ENCODE measurements at places on chromosomes 13 and 19.

- no peak for DNase-seq
Observed at GRCh38 chr13:67859904-67860303, 629.8 kb upstream of the PCDH9 start.

DNA sequence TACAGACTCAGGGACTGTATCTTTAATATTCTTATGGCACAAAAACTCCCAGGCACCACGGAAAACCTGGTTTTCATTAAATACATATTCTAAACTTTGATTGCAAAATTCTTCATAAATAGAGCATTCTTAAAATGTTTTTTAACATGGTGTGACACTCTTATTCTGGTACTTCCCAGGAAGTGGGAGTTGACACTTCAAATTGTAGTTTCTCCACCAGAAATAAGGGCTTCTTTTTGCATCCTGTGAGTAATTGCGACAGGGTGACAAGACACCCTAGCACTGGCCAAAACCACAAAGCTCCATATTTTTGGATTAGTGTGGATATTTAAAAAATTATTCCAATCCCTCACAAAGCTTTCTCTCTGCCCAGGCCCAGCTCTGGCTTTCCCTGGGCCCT, 43.6 kb upstream of the MTIF3 start:
- DNase-seq = no peak

DNA sequence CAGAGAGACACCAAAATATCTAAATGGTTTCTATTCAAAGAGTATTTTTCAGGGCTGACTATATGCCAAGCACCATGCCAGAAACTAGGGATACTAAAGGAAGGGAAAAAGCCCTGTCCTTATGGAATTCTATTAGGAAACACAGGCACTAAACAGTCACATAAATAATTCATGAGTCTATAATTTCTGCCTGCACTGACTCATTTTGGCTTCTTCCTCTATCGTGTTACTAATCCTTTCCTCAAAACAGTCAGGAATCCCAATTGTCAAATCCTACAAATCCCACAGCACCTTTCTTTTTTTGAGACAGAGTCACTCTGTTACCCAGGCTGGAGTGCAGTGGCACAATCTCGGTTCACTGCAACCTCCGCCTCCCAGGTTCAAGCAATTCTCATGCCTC, 29.2 kb downstream of the XPO4 start:
- no peak for DNase-seq

GRCh38 chr19:46630586-46631205, 5.3 kb downstream of the GNG8 start:
- no peak for DNase-seq

DNA sequence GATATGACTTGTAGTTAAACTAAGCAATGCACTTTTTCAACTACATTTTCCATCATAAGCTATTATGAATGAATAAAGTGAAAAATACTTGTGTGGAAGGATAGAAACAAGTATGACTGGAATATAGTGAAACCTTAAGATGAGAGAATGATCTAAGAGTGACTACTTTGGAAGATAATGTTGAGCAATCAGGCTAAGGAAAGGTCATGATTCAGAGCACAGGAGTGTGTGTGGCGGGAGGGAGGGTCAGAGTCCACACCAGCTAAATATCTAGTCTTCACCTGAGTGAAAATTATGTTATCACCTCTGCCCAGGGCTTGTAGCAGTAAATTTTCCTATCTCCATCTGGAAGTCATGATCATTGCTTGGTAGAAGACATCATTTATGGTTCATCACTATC, 833.4 kb upstream of the ATXN8OS start:
- DNase-seq = no peak

DNA sequence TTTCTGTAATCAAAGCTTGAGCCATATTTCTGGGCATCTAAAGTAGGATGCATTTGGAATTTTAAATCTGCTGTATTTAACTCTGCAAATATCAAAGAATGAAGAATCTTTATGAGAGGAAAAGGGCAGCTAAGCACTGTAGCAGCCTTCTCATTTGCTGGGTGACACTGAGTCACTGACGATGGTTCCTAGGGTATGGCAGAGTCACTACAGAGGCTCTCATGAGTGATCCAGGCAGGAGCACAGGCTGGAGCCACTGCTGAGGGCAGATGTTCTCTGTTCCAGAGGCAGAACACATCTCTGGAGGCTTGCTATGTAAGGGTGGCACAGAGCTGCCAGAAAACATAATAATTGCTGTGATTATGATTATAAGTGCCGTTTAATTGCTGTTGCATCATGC, 340.7 kb upstream of the HTR2A start:
- DNase-seq = no peak

GRCh38 chr13:64289702-64290101, 2874.1 kb upstream of the PCDH20 start:
- DNase-seq = no peak

DNA sequence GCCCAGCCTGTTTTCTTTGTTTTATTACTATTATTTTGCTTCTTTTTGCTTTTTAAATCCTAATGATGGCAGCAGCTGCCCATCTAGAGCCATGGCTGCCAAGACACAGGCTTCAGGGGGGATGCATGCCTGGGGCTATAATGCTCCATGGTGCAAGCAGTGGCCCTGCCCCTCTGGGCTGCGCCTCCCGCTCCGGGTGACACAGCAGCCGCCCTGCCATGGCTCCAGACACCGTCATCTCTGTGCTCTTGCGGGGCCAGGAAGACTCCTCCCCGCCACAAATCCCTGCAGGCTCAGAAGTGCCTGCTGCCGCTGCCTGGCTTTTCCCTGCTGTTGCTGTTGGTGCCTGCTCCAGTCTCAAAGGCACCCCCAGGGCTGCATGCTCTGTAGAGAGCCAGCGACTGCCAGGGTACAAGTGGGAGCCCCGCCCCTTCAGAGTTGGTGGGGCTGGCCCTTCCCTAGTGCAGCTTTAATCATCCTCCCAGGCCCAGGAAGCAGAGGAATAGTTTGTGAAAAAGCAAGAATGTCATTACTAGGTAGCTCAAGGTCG, 581.5 kb downstream of the FGF9 start:
- DNase-seq = peak; percentile 26

- peak; percentile 24 for DNase-seq
Observed at GRCh38 chr19:10112895-10113591, 1.6 kb downstream of the P2RY11 start.

GRCh38 chr13:48741377-48741776, 87.6 kb downstream of the CYSLTR2 start:
- DNase-seq = no peak

DNA sequence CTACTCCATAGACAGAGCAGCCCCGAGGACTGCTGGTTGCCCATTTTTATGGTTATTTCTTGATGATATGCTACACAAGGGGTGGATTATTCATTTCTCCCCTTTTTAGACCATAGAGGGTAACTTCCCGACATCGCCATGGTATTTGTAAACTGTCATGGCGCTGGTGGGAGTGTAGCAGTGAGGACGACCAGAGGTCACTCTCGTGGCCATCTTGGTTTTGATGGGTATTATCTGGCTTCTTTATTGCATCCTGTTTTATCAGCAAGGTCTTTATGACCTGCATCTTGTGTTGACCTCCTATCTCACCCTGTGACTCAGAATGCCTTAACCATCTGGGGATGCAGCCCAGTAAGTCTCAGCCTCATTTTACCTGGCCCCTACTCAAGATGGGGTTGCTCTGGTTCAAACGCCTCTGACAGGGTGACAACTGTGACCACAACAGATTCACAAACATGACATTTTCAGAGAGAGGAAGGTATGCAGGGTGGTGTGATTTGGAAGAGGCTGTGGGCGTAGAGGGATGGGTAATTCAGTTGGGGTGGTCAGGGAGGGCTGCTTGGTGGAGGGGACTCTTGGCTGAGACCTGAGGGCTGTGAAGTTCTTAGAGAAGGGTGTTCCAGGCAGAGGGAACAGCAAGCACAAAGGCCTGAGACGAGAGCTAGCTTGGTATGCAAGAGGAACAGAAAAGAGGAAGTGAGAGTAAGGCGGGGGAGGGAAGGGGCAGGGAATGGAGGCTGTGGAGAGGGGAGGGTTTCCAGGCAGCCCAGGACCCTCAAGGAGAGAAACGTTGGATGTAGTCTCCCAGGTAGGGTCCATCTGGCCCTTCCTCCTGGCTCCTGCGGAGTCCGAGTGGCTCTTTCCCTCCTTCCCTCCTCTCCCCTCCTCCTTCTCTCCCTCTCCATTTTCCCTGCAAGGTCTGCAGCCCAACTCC, 23.5 kb downstream of the FAM187B start:
- DNase-seq = no peak

DNA sequence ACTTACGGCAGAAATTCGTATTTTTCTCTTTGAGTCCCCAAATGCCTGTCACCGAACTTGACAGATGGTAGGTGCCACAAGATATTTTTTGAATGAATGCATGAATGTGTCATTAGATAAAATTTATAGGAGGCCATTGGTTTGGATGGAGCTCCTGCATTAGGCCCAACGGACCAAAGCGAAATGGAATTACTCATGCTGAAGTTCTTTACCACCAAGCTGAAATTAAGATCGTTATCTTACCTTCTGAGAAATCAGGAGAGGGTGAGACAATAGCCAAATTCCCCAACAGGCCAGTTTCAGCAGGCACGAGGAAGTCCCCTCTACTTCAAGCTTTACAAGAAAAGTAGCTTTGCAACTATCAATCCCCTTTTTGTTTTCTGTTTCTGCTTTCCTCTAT, 452.5 kb upstream of the ARGLU1 start:
- DNase-seq = no peak

DNA sequence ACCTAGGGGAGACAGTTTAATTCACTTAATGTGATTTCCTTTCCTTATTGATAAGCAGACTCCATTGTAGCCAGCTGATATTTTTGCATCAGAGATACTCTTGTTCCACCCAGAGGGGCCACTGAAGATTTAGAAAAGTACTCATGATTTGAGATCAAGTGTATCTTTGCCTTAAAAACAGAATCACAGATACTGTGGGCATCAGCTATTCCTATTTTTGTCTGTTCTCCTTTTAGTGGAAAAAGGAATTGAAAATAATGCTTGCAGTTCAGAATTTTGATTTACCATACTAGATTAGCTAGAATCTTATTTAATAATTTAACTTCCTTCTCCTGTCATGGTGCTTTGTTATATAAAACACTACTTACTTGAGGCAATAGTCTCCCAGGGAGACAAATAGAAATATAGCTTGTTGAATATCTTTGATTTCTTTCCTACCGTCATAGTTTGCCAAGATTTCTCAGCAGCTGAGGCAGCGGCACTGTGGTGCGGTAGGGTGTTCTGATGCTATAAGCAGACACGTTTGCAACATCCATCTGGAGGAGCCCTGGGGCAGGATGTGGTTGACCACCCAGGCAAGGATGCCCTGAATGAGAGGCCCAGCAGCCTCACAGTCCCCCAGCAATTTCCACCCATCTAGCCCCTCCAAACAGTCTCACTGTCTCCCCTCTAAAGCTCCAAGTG, 47.0 kb upstream of the RAP2A start:
- DNase-seq = no peak

DNA sequence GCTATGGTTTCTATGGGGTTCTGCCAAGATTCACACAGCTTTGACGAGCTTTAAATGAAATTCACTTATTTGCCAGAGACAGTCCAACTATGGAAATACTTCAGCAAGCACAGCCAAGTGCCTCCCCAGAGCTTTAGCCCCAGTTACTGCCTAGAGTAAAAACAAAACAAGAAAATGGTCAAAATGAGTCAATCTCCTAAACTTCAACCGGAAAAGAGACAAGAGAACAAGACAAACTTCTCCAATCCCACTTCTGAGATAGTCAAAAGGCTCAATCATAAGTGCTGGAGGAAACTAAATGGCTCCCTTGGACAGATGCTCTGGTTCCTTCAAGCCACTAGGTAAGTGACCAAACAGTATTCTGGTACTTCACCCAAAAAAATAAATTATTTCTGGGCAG, 65.8 kb downstream of the KATNAL1 start:
- DNase-seq = no peak

DNA sequence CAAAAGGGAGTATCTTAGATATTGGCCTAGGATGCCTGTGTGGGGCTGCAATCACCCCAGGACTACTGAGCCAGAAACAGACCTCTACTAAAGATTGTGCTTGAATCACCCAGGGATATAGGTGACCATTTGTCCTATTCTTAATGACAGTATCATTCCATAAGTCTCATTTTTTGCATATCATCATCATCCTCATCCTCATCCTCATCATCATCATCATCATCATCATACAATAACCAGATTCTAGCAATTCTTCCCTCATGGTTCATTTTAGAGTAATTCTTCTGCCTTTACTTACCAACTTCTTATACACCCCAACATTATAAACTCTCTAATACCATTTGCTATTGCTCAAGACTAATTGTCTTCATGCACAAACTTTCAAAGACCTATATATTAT, 226.6 kb downstream of the B3GLCT start:
- DNase-seq = no peak

DNA sequence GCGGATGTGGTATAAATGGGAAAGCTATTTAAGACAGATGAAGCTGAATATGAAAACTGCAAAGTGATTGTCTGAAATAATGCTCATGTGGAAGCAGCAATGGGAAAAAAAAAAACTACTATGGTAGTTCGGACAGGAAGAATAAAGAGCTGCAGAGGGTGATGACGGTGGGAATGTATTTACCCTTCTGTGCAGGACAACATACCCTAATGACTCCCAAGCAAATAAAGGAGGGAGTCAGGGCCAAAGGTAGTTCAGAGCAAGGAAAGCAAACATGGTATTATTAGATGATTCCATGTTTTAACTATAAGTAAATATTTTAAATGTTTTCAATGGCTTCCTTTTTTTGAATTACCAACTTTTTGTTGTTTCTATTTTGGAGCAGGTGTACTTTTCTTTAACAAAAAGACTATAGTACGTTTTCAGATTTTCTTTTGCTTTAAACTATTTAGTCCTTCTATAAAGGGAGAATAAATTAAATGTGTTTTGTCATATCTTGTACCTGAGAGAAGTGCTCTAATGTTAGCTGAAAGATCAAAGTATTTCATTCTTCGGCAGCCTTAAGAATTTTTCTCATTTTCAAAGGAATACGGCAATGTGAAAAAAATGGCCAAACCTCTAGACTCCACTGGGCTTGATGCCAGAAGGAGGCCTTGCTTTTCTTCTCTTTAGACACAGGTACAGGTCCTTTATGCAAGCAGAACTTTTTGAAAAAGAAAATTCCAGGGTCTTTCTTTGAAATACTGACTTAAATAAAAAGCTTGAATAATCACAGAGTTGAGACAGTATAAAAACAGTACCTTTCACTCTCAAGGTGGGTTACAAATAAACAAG, 67.8 kb upstream of the ZDHHC20 start:
- DNase-seq = no peak

DNA sequence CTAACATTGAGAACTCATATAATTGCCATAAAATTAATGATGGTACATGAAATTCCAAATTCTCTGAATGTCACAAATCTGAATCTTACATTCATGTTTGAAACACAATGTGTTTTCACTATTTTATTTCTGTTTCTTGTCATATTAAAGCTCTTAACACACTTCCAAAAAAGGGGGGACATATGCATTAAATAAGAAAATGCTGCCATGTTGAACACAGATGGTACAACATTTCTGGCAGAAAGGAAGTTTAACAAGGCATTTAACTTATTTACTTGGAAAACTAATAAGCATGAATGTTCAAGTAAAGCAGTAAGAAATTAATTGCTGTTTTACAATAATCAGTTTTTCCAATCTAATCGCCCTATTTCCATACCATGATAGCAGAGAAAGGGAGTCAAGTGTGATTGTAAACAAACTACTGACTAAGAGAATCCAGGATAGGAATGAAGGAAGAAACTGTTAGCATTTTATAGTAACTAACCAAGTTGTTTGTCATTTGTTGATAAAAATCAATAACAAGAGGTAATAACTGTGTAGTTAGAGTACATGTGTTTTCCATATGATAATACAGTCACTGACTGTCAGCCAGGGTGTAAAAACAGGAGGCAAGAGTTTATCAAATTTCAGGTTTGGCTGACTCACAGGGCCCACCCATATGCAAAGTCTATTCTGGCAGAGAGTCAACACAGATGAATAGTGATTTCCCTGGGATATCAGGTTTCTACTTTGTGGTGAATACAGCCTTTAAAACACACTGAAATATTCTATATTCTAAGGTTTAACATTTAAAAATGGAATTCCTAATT, 5.7 kb upstream of the FOXO1 start:
- no peak for DNase-seq
